AG10803 (cell line): ENCODE measurements at places on chromosomes 7 and 10.

- peak; percentile 44 for DNase-seq
Measured at GRCh38 chr7:50552921-50553320, 12.3 kb downstream of the DDC start.

- DNase-seq, result no peak
Measured at GRCh38 chr10:14299556-14299955, 31.2 kb downstream of the FRMD4A start.

DNA sequence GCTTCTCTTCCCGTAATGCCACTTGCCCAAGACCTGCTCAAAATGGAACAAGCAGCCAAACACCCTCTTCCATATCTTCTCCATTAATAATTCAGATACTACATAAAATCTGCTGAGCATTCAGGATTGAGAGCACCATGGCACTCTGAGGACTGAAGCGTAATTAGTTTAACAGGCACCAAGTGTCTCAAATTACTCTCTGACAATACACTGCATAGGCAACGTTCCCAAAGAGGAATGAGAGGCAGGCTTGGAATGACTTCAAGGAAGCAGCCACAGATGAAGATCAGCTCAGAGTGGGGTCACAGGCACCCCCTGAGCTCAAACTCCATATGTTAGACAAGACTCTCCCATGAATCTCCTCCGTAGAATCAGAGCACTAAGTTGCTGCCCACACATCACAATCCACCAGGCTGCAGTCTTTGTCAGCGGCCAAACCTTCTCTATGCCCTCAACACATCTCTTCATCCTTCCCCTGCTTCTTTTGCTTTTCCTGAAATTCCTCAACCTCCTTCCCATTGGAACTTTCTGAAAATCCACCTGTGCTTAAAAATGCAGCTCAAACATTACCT lies 4.7 kb upstream of the ABLIM1 start:
- DNase-seq, result no peak

DNA sequence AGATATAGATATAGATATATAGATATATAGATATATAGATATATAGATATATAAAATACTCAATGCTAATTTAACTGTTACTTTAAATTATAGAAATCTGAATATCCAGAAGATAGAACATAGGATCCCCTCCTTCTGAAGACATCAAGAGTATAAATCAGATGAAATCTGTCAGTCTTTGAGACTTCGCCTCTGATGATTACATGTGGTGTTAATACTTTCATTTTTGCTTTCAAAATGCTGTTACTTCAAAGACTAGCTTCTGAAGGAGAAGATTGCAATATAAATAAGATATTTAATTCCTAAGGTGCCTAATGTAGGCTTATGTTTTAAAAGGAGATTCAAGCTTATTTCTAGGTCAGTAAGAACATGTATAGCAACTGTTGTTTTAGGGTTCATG lies 180.4 kb downstream of the TSPAN12 start:
- no peak for DNase-seq

GRCh38 chr10:95742485-95742884 lies 13.5 kb upstream of the ENTPD1 start:
- DNase-seq, result no peak

DNA sequence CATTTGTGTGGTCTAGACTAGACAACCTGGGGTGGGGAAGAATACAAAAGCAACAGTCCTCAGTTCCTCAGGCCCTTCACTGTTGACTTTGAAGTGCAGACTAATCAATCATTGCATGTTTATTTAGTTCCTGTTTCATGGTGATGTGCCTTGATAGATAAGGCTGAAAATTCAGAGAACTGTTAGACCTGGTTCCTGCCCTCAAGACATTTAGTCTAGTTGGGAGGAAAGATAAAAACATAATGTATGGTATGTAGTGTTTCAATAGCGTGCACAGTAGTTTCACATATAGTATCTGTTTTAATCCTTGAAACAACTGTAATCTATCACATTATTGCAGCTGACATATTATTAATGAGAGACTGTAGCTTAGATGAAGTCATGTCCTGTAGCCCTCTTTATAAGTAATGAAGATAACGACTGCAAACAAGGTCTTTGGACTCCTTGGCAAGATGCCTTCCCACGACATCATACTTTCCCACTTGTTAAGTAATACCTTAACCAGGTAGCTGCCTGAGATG lies 124.0 kb downstream of the CELF2 start:
- DNase-seq, result no peak

GRCh38 chr10:11429439-11430052 lies 181.9 kb downstream of the USP6NL start:
- DNase-seq, result no peak

DNA sequence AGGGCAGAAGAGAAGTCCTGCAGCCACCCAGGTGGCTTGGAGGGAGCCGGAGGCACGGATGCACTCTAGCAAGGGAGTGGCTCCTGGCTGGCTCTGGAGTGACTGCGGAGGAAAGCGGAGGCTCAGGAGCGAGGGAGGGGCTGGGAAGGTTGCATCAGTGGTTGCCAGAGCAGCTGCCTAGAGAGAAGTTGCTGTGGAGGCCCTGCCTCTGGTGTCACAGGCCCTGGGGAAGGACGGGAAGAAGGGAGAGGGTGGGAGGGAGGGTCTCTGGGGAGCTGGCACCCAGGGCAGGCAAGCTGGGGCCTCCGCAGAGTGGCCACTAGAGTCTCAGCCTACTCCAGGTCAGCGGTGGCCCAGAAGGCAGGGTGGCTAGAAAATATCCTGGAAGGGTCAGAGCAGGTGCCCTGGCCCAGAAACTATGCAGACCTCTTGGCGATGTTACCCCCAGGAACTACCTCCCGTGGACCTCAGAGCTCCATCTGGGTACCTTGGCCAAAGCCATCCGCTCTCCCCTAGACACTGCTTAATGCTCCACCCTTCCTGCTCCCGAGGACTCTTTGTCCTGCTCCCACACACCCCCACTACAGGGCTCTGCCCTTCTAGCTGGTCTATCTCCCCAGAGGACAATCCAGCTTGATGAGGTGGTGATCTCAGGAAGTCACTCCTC lies 164.3 kb downstream of the NRF1 start:
- no peak for DNase-seq

DNA sequence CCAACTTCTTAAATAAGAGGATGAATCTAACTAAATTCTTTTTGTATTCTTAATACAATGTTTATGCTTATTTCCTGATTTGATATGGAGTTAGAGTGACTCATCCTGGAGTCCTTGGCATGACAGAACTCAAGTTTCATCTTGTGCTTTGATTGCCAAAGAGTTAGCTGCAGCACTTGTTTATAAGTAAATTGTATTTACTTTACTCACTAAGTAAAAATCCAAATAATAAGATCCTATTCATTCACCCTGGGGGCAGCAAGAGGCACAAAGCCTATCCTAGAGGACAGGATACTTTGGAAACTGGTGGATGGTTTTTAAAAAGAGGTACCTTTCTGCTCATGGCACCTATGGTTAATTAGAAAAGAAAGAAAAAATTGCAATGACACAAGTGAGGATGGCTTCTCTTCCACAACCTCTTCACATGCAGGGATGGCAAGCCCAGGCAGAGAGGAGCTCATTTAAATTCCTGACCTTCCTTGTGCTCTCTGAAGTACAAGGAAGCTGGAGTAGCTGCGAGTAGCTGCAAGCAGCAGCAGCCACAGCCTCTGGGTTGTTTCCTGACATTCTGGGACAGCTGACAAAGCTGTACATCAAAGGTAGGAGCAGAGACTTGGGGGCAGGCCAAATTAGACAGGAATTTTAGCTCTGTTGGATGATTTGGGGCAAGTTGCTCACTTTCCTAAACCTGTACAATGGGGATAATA lies 28.5 kb upstream of the CROT start:
- peak; percentile 82 for DNase-seq

- DNase-seq, result no peak
Measured at GRCh38 chr7:41837916-41838315, 135.0 kb upstream of the INHBA start.

GRCh38 chr7:100396421-100396982 lies 23.2 kb downstream of the PILRA start:
- DNase-seq, result no peak

GRCh38 chr7:139918480-139918879 lies 89.4 kb downstream of the TBXAS1 start:
- no peak for DNase-seq

GRCh38 chr10:90977855-90978486 lies 57.1 kb upstream of the ANKRD1 start:
- DNase-seq, result no peak

DNA sequence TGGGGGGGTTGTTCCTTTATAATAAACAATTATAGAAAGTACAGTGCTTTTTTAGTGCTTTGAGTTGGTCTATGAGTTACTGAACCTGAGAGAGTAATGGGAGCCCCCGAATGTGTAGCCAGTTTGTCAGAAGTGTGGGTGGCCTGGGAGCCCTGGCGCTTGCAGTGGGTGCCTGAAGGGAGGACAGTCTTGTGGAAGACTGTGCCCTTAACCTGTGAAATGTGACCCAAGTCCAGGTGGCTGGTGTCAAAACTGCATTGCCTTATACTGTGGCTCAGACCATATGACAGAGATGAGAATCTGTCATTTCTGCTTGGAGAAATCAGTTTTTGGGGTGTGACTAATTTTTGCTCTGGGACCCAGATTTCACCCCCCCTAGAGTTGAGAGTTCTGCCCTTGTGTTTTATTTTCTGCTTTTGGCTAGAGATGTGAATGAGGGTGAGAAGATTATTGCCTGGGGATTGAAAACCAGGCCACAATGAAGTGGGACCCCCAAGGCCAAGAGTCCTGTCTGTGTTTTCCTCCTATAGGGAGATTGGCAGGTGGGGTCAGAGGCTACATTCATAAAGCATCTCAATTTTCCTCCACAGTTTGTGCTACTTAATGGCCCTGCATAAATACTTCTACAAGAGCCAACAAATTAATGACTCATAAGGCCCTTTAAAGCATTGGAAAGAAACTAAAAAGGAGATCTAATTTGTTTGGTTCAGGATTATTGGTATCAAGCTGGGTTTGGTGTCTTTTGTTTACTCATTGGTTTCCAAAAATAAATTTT lies 24.1 kb upstream of the CARD11 start:
- DNase-seq, result no peak

- no peak for DNase-seq
Measured at GRCh38 chr7:111975346-111975745, 230.9 kb downstream of the DOCK4 start.

- DNase-seq, result no peak
Measured at GRCh38 chr7:22361320-22361719, 4.4 kb upstream of the RAPGEF5 start.

DNA sequence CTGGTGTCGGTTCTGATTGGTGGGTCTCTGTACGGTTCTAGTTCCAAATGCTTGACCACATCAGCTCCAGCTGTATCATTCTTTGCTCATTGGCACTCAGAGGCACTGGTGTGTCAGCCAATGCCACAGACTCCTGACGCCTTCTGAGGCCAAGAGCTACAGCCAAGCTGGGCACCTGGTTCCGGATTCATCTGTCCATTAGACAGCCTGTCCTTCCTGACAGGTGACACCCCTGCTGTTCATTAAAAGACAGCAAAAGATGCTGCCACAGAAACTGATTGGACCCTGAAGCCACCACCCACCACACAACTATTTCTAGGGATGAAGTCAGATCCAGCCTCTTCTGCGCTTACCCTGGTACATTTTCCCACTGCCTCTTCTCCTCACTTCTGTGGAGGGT lies 35.6 kb downstream of the COL13A1 start:
- no peak for DNase-seq

- peak; percentile 18 for DNase-seq
Measured at GRCh38 chr10:76497666-76498065, 1066.2 kb downstream of the LRMDA start.

- no peak for DNase-seq
Measured at GRCh38 chr7:77649716-77650349, 46.4 kb upstream of the RSBN1L start.

DNA sequence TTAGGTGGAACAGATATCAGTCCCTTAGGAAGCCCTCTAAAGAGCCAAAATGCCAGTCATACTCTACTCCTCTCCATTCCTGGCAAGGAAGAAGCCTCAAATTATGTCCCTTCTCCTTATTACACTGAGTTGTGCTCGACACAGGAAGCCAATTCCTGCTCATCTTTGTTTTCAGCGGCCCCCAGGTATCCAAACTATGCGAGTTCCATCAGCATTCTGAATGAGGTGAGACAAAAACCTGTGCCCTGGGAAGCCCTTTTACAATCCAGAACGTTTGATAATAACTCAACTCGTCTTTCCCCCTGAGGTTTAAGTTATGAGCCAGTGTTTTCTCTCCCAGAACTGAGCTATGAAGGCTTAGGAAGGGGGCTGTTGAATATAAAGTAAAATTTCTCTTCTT lies 580.5 kb downstream of the NXPH1 start:
- DNase-seq, result no peak

DNA sequence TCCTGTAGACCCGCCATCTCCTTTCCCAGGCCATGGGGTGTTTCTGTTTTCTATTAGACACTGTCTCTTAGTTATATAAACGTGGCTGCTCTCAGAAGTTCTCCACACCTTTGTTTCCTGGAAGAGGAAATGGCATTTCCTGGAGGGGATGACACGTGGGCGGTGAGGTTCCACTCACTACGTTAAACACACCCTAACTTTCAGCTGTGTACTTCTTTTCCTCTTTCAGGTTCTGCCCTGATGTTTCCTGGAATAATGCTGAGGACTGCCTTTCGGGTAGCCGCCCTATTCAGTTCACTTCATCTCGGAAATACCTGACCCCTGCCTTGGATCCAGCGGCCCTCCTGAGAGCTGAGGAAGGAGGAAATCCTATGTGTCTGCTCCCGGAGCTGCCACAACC lies 3.4 kb upstream of the PRKCQ start:
- DNase-seq, result no peak

- no peak for DNase-seq
Measured at GRCh38 chr7:135188298-135188984, 17.9 kb upstream of the CYREN start.

DNA sequence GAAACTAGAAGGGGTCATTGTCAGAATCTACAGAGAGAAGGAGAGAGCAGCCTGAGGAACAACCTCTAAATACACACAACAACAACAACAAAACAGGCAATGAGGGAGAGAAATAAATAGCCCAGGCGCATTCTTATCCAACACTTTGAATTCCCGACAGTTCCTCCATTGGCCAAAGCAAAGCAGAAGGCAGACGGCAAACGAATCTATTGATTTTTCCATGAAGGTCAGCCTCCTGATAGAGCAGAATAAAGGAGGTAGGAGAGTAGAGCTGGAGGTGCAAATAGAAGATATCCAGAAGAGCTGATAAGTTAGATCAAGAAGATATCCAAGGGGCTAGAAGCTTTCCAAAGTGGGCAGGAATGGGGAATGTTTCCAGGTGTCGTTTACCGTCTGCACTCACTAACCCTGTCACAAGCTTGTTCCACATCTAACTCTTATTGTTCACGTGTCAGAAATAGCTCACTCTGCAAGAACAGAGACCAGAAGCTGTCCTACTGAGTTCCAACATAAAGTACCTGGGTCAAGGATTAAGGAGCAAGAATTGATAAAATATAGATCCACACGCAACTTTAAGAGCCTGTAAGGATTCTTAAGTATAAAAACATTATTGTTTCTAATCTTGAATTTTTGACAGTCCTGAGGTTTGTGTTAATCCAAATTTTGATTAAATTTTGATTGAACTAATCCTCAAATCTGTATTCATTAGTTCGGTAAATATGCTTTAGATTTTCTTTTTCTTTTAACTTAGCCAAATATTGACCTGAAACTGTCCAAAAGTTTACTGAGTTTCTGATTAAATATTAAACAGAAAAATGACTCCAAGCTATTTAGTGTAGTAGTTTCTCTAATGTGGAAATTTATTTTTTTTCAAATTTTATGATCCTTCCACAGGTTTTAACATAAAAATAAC lies 45.7 kb downstream of the PTN start:
- DNase-seq, result no peak
